ENCODE measurements at places on chromosomes 3 and 15.

- no peak for DNase-seq
Measured at GRCh38 chr3:140726066-140726465, 48.2 kb downstream of the TRIM42 start.

- DNase-seq = no peak
Measured at GRCh38 chr3:71688121-71688520, 37.1 kb downstream of the EIF4E3 start.

DNA sequence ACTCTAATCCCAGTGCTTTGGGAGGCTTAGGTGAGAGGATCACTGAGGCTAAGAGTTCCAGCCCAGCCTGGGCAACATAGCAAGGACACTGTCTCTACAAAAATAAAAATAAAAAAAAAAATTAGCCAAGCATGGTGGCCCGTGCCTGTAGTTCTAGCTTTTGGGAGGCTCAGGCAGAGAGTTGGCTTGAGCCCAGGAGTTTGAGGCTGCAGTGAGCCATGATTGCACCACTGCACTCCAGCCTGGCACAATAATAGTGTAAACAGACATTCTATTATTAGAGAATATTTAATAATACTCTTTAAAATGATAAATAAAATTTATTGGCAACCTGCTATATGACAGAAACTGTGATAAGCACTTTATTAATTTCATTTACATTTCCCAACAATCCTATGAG lies 908.9 kb downstream of the TUSC7 start:
- no peak for DNase-seq

DNA sequence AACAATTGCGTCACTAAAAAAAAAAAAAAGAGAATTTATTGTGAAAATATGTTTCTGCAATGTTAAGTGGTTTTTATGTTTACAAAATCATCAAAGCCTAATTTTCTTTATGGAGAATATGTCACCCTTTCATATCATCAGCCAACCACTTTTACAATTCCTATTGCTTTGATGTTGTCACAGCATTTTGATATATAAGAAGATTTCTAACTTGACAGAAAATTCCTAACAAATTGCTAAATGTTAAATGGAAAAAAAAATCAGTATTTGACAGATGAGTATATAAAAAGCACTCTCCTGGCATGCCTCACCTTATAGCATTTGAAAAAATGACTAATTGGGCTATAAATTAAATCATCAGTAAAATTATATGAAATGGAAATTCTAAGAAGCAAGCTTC lies 1457.3 kb upstream of the ALCAM start:
- no peak for DNase-seq

GRCh38 chr3:112654492-112654891 lies 13.5 kb upstream of the CCDC80 start:
- no peak for DNase-seq

Data from body of pancreas (tissue), 4 donors.